Adrenal gland (tissue), 19 donors: ENCODE measurements at places on chromosomes 6 and 20.

DNA sequence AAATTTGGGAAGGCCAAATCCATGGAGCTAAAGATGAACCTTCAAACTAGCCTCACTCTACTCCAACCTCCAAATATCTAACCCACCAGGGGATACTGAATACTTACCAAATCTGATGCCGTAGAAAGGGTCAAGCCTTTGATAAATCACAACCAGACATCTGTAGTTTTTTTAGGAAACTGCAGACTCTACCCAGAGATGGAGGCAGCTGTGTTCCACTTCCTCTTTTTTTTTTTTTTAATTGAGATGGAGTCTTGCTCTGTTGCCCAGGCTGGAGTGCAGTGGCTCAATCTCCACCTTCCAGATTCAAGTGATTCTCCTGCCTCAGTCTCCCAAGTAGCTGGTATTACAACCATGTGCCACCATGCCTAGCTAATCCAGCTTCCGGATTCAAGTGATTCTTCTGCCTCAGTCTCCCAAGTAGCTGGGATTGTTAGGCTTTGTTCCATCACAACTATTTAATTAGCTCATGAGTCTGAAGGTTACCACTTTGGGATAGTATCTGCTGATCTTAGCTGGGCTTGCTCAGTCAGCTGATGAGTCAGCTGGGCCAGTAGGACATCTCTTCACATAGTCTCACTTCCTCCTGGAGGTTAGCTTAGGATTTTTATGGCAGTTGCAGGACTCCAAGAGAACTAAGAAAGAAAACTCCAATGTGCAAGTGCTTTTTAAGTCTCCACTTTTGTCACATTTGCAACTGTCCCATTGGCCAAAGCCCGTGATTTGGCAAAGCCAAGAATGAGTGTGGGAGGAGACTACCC, 13.3 kb downstream of the FRK start:
- no peak for DNase-seq

DNA sequence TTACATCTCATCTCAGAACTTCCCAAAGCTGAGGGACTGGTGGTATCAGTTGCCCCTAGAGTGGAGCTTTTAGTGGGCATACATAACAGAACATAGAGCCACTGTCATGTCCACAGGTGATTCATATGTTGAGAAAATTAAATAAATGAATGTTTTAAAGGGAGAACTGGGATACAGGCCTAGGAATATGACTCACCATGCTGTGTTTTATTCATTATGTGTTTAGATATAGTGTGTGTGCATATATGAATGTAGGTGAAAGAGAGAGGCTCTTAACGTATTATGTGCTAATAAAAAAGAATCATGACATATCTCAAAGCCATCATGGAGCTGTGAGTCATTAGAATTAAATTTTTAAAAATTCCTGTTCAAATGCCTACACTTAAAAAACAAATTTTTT, 332.2 kb upstream of the RSPO3 start:
- DNase-seq: no peak

DNA sequence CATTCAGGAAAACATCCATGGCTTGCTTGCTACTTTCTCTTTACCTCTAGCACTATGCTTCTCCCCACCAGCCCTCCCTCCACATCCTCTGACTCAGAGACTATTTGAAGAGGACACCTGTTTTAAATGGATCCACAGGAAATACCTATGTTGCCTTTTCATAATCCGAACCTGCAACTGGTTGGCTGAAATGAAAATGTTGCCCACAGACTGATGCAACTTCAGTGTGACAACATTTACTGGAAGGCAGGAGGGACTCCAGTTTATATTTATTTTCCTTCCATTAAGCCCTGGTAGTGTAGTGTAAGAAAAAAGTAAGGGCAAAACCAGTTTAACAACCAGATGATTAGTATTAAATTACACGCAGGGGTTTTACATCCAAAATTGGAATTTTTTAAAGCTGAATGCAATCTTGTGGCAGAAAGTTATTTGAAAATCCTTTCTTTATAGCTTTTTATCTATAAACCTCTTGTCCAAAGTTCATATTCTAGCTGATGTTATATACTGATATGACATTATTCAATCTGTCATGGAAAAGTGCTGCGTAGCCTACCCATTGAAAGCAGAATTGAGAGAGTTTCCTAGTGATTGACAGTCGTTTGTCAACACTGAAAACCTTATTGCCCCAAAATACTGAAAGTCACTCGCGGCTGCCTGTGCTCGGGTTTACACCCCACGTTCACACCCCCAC, 881 bp upstream of the AIG1 start:
- DNase-seq: no peak

GRCh38 chr20:20755231-20755630, 42.8 kb upstream of the RALGAPA2 start:
- DNase-seq: no peak

DNA sequence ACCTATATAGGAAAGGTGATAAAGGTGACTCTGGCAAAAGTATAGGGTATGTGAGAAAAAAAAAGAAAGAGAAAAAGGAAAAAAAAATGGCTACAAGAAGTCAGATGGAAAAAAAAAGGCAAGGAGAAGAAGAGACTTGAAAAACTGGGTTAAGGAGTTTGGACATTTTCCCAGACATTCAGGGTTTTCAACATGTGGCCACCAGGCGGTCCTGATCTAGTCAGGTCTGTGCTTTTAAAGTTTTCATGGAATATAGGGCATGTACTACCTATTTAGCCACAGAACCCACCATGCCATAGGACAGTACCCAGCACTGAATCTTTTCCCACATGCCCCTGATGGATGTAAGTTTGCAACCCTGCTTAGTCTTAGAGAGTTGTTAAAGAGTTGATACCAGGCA, 433.7 kb downstream of the MAFB start:
- no peak for DNase-seq

- DNase-seq: no peak
These were observed 545.1 kb upstream of the GJE1 start for GRCh38 chr6:141587482-141588266.

- DNase-seq: no peak
These were observed 21.3 kb upstream of the MAP7 start for GRCh38 chr6:136571496-136571895.

DNA sequence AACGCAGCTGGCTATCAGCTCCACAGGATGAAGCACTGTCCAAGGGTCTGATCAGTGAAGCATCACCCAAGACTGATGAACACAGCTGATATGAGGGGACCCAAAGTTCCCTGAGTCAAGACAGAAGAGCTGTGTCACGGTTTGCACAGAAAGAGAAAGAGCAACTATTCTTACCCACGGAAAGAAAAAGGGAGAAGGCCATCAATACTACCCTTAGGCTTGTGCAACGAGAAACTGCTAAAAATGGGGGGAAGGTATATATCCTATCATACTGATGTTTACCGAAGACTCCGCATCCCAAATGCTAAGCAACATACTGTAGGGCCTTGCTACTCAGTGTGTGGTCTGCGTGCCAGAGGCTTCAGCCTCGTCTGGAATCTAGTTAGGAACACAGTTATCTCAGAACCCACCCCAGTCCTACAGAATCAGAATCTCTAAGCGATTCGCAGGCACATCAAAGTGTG, 665 bp downstream of the FASTKD5 start:
- DNase-seq: no peak

GRCh38 chr20:2002365-2002764, 8.5 kb upstream of the PDYN start:
- no peak for DNase-seq

GRCh38 chr20:22524393-22525015, 59.9 kb downstream of the FOXA2 start:
- no peak for DNase-seq

DNA sequence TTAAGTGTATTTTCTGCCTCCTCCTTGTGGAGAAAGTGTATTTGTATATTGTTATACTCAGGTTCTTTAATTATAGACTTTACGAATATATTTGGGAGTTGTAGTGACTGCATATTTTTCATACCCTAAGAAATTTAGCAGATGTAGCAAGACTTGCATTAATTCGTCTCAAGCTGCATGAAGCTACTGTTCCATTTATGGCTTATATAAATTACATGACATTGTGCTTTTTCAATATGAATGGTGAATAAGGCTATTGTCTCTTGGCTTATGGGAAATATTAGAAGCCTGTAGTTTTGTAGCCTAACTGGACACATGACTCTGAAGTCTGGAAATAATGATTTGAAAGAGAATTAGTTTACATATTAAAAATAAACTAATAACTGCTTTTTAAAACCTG, 2.4 kb downstream of the ADGRG6 start:
- DNase-seq: no peak
